ENCODE measurements at places on chromosomes 4 and X.

DNA sequence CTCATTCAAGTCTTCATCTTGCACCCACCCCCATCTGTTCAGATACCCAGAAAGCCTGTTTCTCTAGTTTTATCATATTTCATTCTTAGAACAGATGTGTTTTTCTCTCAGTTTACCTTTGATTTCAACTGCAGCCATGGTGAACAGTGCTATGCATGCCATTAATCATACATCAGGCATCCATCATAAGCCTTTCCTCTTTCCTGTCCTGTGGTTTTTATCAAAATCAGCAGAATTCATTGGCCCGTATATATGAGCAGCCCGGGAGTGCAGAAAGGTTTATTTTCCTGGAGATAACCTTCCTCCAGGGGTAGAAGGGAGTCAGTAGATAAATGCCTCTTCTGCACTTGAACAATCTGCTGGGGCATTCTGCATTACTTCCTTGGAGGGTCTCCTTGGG is 65.7 kb downstream of the IL21 start:
- no peak for DNase-seq

DNA sequence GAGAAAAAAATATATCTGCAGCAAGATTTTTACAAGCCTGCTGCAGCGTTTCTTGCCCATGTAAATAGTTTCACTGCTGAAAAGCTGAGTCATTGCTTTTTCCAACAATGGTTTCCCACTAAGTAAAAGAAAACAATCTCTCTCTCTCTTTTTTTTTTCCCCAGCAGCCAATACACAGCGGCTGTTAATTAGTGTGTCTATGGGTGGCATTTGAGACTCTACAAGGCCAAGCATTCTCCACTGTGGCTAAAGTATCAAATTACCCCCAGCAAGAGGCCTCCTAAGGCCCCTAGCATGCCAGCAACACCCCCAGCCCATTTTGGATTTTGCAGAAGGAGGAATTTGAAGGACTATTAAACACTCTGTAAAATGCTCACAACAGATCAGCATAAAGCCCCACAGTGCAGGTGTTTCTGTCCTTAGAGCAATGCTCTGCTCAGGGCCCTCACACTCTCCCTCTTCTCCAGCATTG is 837.4 kb downstream of the TRIML1 start:
- DNase-seq: no peak

- no peak for DNase-seq
Observed at GRCh38 chr4:83831588-83831987, 295.7 kb downstream of the GPAT3 start.

DNA sequence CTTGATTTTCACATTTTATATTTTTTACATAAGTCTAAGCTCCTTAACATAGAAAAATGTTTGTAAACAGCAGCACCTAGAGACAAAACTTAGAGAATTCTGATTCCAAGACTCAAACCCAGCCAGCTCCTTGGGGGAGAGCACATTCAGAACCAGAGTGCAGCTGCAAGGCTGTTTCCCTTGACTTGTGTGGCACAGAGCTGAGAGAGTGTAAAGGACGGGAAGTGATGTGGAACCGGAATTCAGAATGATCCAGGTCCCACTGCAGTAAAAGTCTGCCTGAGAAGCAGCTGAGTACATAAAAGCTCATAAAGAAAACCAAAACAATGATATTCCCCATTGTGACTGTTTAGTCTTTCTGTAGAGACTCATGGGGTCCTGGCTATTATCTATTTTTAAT is 713.8 kb downstream of the RAB28 start:
- no peak for DNase-seq

- peak; percentile 45 for DNase-seq
Observed at GRCh38 chr4:158769175-158769921, 522 bp downstream of the FNIP2 start.

DNA sequence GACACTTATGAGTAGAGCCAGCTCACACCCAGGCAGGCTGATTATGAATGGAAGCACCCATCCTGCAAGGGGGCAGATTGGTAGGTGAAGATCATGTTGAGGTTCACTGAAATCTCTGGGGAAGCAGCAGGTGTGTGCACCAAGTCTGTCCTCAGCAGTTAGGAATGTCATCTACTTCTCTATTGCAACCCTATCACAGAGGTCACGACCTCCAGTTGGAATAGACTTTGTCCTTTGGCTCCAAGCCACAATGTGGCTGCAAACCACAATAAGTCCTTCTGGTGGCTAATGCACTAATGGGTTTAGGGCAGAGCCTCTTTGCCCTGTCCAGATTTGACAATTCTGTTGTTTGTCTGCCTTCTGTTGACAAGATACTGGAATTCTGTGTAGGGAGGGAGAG is 1056.7 kb downstream of the PCDH19 start:
- DNase-seq: no peak

DNA sequence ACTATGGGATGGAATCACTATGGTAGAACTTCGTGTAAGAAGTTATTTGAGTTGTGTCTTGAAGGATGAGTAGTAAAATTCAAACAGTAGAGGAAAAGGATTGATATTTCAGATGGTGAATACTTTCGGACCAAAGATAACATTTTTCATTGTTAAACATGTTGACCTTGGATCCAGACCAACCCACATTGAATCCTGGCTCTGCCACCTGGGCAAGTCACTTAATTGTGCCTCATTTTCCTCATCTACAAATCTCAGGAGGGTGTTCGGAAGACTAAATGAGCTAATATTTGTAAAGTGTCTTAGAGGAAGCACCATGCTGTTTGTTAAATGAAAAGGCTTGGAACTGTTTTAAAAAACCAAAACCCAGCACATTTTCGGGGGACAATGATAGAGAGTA is 1.4 kb upstream of the AIFM1 start:
- no peak for DNase-seq

DNA sequence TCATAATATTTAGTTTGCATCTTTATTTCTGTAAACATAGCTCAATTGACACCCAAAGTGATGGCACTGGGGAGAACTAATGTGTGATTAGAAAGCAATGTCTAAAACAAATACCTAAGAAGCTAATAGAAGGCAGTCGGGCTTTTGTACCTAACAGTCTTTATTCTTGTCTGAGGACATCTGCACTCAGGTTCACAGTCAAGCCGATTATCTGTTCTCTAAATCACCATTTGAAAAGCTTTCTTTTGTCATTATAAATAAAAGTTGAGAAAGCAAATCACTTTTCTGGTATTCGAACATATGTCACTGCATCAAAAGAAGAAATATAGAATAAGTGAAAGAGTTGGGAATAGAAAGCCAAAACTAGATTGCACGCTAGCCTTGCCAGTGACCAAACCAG is 2037.9 kb upstream of the TENM3 start:
- no peak for DNase-seq

DNA sequence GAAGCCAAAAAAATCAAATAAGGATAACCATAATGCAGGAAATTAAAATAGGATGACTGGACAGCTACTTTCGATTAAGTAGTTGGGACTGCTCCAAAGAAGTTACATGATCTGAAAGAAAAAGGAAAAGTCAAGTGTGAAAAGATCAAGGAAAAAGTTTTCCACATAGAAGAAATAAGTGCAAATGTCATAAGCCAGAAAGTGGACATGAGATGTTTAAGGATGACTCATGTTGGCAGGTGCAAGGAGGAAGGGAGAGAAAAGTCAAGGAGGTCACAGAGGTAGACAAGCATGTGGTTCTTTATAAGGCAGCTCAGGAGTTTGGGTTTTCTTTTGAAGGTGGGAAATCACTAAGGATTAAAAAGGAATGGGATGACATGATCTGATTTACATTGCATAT is 89.8 kb upstream of the GPRIN3 start:
- DNase-seq: no peak

GRCh38 chrX:153862369-153863250 is 23.4 kb downstream of the L1CAM start:
- DNase-seq: no peak

DNA sequence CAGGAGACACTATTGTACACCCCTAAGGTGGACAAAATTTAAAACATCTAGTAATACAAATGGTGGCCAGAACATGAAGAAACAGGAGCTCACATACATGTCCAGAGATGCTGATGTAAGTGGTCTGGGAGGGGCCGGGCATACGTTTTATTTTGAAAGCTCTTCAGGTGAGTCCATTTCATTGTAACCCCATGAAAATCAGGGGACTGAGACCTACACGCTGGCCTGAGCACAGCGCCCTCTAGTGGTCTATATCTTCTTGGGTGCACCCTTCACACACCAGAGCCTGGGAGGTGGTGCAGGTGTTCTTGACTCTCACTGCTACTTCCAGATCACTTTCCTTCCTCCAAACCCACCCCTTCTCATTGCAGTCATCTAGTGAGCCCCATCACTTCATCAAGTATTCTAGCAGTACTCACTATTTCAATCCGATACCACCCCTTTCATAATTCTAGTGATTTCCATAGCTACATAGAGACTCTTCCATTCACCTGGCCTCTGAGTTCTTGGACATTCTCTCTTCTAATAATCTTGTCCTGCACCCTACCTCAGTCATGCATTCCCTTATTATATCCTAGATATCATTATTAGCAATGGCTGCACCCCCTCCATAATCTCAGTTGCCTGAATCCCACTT is 4.3 kb upstream of the TLR6 start:
- peak; percentile 60 for DNase-seq

GRCh38 chrX:150854856-150855255 is 43.6 kb downstream of the CD99L2 start:
- no peak for DNase-seq

DNA sequence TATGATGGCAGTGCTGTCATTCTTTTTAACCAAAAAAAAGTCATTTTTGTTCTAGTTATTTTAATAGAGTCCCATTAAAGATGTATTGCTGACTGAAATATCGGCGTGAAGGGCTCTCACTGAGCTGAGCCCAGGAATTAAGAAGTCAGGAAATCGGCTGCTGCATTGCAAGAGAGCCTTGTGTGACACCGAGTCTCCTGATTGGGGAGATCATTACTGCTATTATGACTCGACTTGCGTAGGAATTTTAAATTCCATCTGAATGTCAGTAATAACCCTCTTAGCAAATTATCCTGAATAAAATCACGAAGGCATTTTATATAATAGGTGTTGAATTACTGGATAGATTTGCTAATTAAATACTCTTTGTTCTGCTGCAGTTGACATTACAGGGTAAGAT is 111.5 kb downstream of the POLA1 start:
- DNase-seq: no peak

DNA sequence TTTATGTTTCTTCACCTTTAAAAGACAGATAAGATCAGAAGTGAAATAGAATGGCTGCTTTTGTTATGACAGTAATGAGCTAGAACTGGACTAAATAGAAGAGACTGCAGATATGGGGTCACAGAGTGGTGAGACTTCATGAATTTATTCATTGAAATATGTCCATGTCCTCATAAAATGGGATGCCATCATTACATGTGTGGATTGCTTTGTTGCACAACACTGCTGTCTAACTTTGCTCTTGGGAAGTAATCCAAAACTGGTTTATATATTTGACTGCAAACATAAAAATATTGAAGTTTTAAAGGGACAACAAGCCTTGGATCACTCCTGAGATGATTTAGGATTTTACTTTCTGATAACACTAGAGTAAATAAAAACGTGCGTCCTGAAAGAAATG is 209.2 kb upstream of the FAT4 start:
- no peak for DNase-seq

Data from activated naive CD4-positive, alpha-beta T cell treated with Interleukin-2 at 50 U/mL for 16 hours (primary cell).